Activated CD4-positive, alpha-beta T cell treated with anti-CD3 and anti-CD28 coated beads, Interleukin-2, amount 50 U/mL, for 4 hours (primary cell): ENCODE measurements at places on chromosomes 3 and 15.

DNA sequence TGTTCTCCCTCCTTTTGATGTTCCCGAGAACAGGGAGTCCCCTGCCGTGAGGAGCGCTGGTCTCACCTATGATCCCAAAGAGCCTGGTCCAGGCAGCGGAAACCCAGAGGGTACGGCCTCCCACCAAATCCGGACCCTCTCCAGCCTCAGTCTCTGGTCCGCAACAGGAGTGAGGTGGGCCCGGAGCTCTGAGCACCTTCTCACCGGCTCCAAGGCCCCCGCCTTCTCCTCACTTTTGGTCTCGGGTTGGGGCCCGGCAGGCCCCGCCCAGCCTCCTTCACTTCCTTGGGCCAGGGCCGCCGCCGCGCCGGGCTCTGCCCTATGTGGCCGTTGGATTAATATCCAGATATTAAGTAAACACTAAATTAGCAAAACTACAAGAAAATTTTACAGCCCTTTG lies 5.7 kb upstream of the SKOR1 start:
- DNase-seq: no peak

DNA sequence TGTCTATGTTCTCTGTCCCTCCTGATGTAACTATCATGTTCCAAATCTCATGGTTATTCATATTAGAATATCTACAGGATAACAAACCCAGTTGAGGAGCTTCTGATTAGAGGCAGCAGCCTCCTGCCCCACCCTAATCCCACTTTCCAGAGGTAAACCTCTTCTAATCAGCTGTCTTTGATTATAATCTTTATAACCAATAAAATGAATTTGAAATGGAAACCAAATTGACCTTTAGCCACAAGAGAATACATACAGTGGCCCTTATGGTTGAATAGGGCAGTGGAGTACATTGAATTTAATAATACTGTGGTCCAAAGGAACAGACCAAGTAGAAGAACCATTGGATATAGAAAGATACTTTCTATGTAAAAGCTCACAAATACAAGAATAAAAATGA lies 281.3 kb upstream of the UMPS start:
- DNase-seq: no peak

- no peak for DNase-seq
Measured at GRCh38 chr15:42427429-42428223, 63.3 kb downstream of the ZNF106 start.

GRCh38 chr15:49876401-49877038 lies 242.5 kb downstream of the ATP8B4 start:
- DNase-seq: no peak

GRCh38 chr15:65942436-65942835 lies 73.1 kb downstream of the RAB11A start:
- DNase-seq: no peak

DNA sequence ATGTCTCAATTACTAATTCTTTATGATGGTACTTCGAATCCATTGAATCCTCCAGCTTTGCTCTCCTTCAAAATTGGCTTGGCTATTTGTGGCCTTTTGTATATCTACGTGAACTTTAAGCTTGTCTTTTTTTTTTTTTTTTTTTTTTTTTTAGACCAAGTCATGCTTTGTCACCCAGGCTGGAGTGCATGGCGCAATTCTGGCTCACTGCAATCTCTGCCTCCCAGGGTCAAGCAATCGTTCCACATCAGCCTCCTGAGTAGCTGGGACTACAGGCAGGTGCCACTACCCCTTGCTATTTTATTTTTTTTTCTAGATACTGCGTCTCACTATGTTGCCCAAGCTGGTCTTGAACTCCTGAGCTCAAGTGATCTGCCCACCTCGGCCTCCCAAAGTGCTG lies 7.7 kb upstream of the DIPK2A start:
- DNase-seq: no peak

GRCh38 chr3:146189519-146190173 lies 28.7 kb upstream of the PLOD2 start:
- no peak for DNase-seq

- DNase-seq: no peak
Measured at GRCh38 chr3:133468251-133468721, 68.4 kb downstream of the BFSP2 start.

DNA sequence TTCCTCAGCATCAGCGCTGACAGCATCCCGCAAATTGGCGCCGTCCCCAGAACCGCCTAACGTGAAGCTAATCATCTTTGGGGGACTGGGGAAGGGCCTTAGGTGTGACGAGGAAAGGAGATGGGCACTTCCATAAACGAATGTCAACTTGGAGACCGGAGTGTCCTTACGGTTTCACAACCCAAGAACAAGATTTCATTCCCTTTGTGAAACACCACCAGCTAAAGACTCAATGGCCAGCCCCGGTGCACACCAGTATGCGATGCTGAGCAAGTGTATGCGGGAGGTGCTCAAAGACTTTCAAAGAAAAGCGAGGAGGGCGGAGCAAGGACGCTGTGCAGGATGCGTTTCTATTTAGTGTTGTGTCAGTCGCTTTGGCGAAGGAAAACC lies 759 bp upstream of the TTBK2 start:
- peak; percentile 28 for DNase-seq

DNA sequence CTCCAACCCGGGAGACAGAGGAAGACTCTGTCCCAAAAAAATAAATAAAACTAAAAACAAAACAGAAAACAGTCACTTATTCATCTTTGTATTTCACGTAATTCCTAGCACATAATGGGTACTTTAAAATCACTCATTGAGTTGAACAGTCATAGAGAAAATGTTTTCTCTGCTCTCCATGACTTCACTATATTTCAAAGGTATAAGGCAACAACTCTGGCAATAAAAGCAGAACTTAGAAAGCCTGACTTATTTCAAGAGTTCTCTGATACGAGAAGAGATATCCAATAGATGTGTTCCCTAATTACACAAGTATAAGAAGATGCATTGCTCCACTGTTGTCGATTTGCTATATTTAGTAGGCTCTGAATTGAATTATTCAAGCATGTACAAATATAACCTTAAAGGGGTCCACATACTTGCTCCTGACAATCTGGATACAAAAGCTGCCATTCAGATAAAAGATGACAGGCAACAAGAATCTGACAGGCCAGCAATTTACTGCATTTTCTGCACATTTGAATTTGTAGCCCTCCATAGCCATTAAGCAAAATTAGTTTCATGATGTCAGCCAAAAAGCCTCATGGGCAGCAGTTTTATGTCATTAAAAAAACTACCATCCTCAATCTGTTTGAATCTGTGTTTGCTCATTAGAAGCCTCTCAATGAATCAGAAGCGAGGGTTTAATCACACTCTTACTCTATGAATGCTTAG lies 47.9 kb downstream of the PEAK1 start:
- DNase-seq: no peak

GRCh38 chr3:3082234-3082924 lies 27.8 kb downstream of the IL5RA start:
- DNase-seq: no peak

- DNase-seq: no peak
Measured at GRCh38 chr3:40691452-40691861, 166.7 kb downstream of the ZNF621 start.

- DNase-seq: no peak
Measured at GRCh38 chr3:187963003-187963676, 190.8 kb upstream of the LPP start.

GRCh38 chr3:49098910-49099630 lies 5.2 kb upstream of the QRICH1 start:
- DNase-seq: no peak

GRCh38 chr3:13329746-13330145 lies 90.4 kb downstream of the NUP210 start:
- no peak for DNase-seq

DNA sequence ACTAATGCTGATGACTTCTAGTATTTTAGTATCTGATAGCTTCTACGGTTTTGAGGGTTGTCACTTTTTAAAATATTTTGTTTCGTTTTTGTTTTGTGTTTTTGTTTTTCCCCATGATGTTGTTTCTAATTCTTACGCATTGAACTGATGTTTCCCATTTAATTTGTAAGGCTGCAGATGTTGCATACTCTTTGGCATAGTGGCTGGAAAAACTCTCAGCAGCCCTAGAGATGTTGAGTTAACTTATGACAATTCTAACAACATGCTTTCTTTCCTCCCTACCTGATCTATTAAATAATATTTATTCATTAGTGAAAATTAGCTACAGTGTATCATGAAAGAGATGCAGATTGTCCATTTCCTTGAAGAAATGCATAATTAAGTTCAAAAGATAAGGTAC lies 559.3 kb upstream of the GRM7 start:
- DNase-seq: no peak

DNA sequence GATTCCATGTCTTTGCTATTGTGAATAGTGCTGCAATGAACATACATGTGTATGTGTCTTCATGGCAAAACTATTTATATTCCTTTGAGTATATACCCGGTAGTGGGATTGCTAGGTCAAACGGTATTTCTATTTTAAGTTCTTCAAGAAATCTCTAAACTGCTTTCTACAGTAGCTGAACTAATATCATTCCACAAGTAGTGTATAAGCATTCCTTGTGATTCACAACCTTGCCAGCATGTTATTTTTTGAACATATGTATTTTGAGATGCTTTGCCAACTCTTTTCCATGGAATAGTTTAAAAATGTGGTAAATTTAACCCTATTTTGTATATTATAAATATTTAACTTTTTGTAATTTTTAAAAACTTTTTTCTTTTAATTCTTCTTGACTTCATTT lies 592.7 kb upstream of the NAALADL2 start:
- DNase-seq: no peak

DNA sequence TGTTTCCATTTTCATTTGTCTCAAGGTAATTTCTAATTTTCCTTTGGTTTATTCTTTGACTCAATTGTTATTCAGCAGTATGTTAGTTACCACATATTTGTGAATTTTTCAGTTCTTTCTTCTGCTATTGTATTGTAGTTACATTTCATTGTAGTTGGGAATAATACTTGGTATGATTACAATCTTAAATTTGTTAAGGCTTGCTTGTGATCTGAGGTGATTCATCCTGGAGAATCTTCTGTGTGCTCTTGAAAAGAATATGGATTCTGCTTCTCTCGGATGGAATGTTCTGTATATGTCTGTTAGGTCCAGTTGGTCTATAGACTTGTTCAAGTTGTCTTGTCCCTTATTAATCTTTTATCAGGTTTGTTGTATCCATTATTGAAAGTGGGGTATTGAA lies 63.4 kb upstream of the VEPH1 start:
- no peak for DNase-seq

- no peak for DNase-seq
Measured at GRCh38 chr3:38960953-38961622, 90.7 kb downstream of the SCN11A start.

DNA sequence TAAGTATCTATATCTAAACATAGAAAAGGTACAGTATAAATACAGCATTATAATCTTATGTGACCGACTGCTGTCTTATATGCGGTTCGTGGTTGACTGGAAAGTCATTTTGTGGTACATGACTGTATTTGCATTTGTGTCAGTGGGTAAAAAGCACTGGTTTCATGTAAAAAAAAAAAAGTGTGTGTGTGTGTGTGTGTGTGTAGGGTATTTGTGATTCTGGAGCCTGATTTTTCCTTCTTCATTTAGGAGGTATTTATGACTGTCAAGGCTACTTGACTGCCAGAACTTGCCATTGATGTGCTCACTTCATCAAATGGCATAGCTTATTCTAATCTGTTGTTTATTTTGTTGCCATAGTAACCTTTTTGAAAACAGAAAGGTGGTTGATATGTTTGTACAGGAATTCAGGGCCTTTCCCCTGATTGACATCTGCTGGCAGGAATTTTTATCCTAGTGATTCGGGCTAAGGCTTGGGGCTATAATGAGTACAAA lies 63.2 kb downstream of the AKAP13 start:
- no peak for DNase-seq

GRCh38 chr3:124223853-124224252 lies 231.9 kb upstream of the ROPN1 start:
- DNase-seq: no peak

DNA sequence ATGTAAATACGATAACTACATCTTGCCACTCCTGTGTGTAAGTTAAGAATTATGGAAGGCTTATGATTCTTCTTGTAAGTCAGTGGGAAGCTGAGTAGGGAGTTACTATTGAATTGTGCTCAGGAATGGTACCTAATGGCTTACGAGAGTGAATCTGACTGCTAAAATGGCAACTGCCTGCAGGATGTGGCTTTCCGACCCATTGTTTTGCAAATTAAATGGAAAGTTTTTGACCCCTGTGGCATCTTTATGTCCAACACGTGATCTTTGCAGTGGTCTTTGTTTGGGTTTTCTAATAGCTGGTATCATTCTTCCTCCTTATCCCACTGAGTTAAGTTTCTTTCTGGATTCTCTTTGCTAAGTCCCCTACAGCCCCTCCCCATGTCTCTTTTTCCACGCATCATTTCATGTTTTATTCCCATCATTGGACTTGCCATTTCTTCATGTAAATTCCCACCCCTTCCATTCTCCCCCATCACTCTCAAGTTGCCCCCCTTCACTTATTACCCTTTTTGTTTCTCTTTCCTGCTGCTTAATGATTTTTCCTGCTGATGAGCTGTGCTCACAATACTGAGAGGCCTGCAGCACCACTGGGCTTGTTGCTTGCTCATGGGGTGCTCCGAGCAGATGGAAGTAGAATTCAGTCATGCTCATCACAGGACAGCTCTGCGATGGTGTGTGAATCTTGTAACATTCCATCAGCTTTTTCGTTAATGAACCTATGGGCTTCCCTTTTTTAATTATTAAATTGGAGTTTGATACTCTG lies 428.2 kb upstream of the IL12A start:
- DNase-seq: no peak

DNA sequence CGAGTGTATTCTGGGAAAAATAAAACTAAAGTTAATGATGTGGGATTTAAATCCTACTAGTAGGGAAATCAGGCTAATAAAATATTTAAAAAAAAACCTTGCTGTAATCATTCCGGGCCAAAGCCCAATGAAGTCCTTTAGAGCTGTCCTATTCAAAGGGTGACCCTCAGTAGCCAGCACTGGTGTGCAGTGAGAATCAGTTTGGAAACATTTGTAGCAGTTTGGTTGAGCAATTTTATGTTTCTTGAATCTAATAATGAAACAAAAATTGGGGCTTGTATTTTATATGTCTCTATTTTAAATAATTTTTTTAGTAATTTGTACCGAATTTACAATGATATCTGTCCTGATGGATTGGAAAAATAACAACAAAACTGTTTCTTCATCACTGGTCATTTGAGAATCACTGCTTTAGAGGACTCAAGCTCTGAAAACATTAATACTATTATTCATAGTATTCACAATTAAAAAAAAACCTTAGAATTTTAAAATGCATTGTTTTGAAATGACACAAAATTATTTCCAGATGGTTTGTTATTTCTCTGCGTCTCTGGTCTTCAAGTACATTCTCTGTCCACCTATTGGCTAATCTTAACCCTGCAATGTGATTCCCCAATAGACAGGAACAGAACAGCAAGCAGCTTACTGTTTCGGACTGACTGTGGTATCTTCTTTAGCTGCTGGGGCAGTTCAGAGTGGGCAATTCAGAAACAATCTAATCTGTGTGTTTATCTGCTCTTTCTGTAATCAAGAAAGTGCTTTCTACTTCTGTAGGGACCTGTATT lies 71.2 kb downstream of the OTOL1 start:
- DNase-seq: no peak
